GM23248 (cell line): ENCODE measurements at places on chromosomes 12 and 14.

DNA sequence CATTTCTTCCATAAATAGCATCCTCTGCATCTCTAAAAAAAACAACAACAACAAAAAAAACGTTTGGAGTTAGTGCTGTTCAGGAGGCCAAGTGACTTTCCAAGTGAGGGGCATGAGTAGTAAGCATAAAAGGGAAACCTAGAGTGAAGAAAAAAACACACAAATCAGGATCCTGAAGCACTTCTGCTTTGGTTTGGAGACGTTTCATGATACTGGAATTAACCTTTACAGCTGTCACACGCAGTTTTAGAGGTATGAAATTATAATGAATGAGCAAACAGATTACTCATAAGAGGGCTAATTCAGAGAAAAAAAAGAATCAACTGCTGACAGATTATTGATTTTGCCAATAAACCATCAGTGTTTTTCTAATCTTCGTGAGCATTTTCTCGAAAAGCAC, 3.8 kb downstream of the SRSF9 start:
- no peak for DNase-seq

- DNase-seq = peak; percentile 37
Measured at GRCh38 chr14:54839701-54840119, 62.9 kb downstream of the GCH1 start.

DNA sequence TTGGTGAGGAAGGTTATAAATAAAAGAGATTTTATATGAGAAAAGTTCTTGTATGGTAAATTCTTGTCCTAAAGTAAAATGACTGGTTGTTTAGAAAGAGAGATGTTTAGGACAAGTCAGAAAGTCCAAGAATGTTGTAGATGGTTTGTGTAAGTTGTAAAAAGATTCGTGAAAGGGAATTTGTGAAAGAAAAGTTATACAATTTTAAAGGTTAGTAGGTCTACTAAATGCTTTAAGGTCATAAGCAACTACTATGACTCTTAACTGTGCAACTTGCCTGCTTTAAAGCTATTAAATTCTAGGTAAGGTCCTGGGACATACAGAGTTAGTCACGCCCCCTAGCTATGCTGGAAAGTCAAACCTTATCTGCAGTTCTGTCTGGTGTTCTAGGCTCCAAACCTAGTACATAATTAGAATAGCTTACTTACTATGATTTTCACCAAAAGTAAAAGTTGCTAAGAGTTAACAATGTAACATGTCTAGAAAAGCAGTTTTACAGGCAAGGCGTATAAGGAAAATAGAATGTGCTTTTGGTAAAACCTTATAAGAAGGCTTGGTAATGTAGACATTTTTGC, 11.2 kb upstream of the DHRS2 start:
- no peak for DNase-seq

- no peak for DNase-seq
Measured at GRCh38 chr12:61956545-61956944, 303.7 kb upstream of the USP15 start.

GRCh38 chr12:67042697-67043131, 226.4 kb upstream of the CAND1 start:
- DNase-seq = peak; percentile 1

GRCh38 chr12:59429766-59430165, 166.1 kb upstream of the SLC16A7 start:
- peak; percentile 45 for DNase-seq

GRCh38 chr14:101508948-101509729, 52.2 kb upstream of the DIO3 start:
- DNase-seq = no peak

DNA sequence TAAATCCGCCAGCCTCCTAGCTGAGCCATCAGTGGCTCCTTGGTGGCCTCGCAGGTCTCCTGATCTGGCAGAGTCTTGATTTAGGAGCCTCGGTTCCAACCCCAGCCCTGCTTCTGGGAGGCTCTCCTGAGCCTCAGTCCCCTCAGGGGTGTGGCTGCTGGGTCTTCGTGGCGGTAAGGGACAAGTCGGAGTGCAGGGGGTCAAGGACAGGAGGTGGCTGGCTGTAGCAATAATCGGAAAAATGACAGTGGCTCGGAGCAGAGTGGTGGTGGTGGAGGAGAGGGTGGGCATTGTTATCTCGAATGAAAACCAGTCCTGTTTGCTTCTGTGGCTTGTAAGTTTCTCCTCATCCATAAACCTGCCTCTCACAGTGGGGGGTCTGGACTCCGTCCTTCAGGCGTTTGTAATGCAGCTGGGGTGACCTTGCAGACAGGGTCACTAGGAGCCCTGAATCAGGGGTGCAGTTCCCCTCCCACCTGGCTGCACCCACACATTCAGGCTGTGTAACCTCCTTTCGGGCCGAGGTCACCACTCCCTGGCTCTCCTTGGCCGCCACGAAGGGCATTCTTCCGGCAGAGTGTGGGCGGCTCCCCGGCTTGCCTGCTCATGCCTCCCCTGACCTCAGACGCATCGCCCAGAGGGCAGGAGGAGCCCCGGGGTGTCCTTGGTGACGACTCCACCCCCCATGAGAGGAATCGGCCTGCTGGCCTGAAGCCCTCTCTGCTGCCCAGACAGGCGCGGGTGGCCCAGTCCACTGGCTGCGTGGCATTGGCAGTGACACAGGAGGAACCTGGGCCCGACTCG, 8.1 kb downstream of the BCL7A start:
- no peak for DNase-seq

DNA sequence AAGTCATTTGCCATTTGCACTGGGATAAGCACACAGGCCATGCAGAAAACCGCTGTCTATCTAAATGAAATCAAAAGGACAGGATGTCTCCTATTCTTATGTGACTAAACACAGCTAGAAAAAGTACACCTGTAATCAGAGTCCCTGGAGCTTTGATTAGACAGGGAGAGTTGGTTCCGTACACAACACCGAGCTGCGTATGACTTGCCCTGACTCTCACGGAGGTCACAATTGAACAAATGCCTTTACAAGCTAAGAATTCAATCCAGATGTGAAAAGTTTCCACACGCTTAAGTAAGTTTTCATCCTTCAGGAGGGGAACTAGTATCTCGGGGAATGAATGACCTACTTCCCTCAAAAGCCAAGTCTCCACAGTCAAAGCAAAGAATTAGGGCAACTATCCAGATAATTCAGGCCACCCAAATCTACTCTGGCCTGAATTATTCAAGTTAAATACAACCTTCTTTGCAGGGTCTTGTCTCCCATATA, 67.5 kb downstream of the RTN1 start:
- DNase-seq = no peak

DNA sequence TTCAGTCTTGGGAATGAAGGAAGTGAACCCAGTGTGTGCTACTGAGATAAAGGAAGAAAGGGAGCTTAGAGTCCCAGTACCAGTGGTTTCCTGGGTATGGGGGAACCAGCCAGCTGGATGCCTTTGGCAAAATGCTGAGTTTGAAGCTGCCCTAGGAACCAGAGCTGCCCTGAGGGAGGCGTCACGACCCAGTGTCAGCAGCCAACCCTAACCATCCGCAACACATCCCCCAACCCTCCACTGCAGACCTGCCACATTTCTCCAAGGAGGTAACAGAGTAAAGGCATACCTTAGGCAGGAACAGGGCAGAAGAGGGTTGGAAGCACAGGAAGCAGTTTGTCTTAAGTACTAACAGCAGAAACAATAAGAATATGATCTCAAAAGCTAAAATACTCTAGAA, 28.6 kb downstream of the PRDM4 start:
- DNase-seq = no peak

DNA sequence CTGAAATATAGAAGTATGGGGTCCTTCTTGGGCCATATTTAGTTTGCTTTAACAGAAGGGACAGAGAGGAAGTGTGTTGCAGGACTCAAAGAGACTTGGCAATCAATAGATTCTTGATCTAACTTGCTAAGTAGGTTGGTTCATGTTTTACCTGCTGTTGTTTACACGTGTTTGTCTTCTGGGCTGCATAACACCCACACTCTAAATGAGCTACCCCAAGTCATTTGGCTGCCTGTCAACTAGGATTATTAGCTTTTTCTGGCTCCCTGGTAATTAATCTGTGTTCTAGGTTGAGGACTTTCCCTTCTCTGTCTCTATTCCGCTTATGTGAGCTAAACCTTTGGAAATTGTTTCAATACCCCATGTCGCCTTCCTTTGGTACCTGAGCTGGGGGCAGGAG, 10.1 kb upstream of the TBPL2 start:
- DNase-seq = no peak

- peak; percentile 73 for DNase-seq
Measured at GRCh38 chr12:55933799-55934742, 3.1 kb downstream of the DGKA start.

GRCh38 chr12:77584860-77585259, 245.8 kb upstream of the NAV3 start:
- DNase-seq = no peak

DNA sequence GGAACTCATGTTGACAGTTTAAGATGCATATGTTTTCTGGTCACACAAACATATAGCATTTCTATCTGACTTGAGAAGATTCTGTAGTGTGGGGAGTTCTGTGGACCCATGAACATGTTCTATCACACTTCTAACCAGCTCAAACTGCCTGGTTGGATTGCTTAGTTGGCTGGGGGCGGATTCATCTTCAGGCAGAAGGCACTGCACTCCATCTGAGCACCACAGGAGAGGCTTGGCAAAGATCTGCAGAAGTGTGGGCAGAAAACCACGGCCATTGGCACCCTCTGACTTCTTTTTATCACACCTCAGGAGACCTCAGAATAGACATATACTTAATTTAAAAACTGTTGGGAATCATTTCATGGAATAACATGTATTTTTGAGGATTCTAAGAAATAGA, 68.5 kb downstream of the LIN7A start:
- no peak for DNase-seq

DNA sequence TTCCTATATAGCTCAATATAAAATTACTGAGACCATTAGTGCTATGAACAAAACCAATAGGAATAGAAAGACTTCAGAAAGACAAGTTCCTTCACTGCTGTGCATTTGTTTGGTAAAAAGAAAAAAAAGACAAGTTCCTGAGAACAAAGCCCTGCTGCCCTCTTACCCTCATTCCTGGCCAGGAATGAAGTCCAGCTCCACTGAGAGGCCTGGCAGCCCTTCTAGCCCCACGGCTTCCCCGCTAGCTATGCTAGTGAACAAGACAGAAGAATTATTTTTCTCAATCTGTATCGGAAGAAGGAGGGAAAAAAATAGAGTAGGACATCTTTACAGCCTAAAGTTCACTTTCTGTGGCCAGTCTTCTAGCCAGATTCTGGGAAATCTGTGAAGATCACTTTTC, 1.6 kb downstream of the MFAP5 start:
- peak; percentile 32 for DNase-seq

GRCh38 chr12:64180951-64181350, 41.1 kb downstream of the KICS2 start:
- peak; percentile 90 for DNase-seq

DNA sequence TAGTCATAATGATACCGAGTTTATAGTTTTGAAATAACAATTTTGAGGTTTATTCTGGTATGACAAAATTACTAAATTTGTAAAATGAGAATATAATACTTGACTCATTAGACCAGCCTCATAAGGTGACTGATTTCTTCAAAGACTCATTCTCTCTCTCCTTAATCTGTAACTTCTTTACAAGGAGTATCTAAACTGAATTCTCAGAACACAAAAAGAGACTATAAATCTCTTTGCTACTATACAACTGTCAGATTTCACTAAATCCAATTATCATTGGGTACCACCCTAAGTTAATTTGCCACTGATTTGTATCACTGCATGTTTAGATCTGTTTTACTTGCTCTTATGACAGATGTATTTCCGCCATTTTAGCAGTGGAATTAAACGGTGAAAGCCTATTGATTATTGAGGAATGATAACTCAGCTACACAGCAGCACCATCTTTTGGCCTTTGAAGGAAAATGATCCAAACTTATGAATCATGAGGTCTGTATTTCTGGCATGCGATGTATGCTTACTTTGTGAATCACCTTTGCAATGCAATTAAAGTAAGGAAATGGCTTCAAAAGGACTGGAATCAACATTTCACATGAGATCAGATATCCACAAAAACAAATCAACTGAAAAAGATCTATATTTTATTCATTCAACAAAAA, 161.2 kb downstream of the RERGL start:
- DNase-seq = peak; percentile 69

DNA sequence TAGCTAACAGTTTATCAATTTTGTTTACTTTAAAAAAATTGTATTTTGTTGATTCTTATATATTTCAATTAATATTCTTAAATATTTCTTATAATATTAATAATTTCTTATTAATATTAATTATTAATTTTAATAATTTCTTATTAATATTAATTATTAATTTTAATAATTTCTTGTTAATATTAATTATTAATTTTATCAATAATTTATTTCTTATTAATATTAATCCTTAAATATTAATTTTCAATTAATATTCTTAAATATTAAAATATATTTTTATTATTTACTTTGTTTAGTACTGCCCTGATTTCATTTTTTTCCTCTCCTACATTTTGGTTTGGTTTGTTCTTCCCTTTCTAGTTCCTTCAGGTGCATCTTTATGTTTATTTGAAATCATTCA, 1208.1 kb downstream of the LRFN5 start:
- no peak for DNase-seq

DNA sequence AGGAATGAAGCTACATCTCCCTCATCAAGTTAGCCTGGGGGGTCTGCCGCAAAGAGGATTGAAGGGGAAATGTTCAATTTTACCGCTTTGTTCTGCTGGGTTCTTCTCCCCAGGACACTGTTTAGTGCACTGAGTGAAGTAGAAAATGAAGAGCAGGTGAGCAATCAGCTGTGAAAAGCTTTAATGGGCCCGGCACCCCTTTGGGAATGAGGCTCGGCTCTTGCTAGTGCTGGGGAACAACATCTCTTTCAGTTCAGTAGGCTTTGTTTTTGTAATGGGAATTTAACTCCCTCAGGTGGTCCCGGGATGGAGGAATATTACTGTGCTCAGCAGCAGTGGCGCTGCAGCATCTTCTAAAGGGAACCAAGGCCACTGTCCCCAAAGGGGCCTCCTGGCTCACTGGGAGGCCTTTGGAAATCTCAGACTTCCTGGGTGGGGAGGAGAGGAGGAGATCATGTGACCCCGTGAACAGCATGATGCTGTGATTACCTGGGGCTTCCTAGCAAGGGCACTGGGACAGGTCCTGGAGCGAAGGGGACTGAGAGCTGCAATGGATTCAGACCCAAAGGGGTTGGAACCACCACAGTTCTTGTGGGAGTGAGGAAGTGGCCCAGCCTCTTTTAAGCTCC, 85.2 kb upstream of the MAX start:
- no peak for DNase-seq

DNA sequence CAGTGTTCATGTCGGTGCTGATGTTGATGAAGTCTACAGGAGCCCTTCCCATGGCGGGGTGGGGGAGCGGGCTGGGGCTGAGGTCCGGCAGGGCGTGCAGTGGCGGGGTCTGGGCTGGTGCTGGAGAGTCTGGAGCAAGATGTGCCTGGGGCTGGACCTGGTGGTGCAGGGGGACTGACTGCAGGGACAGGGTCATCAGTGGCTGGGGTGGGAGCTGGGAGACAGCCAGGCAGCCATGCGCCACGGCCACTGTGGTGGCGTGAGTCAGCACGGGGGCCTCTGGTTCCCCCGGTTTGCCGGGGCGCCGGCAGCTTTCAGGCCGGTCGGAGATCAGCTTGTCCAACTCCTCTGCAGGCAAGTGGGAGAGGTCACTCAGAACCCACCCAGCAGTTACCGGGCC, 27.6 kb downstream of the FOXN4 start:
- DNase-seq = no peak
